Endothelial cell (in vitro differentiated cells): ENCODE measurements at places on chromosomes 4 and X.

- no peak for DNase-seq
These were observed 23.8 kb downstream of the CDKL5 start for GRCh38 chrX:18449236-18449635.

- peak; percentile 25 for DNase-seq
These were observed 355.0 kb upstream of the GATB start for GRCh38 chr4:152115794-152116193.

DNA sequence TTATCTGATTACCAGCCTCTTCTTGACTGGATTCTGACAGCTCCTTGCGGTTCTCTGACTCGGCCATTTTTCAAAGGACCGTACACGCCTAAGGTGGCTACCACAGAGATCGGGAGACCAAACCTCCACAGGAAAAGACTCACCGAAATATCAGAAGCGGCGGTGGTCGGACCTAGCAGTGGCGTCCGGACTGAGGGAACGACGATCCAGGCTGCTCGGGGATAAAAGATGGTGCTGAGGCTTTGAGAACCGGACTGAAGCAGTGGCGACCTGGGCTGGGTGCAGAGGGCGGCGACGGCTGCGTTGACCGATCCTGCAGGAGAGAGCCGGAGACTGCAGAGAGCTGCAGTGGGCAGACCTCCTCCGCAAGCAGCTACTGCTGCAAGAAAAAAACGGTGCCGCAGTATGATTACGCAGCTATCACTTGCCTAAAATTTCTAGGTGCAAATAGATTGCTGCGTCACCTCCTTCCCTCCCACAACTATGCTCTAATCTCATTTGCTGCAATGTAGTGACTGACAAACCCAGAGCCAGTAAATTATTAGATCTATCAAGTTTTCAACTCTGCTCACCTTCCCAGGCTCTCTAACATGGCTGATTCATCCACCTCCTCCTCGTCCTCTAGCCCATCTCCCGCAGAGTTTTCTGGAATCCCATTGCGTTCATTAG lies at the start of gene NAP1L2:
Gene NAP1L2, minus strand, starts transcription at position 426 of the 669 bp plus-strand sequence. Its CDS starts 359 bp downstream, at position 67.
- peak; percentile 32 for DNase-seq

GRCh38 chrX:76657499-76657898 lies 230.0 kb downstream of the MAGEE1 start:
- DNase-seq, result no peak

DNA sequence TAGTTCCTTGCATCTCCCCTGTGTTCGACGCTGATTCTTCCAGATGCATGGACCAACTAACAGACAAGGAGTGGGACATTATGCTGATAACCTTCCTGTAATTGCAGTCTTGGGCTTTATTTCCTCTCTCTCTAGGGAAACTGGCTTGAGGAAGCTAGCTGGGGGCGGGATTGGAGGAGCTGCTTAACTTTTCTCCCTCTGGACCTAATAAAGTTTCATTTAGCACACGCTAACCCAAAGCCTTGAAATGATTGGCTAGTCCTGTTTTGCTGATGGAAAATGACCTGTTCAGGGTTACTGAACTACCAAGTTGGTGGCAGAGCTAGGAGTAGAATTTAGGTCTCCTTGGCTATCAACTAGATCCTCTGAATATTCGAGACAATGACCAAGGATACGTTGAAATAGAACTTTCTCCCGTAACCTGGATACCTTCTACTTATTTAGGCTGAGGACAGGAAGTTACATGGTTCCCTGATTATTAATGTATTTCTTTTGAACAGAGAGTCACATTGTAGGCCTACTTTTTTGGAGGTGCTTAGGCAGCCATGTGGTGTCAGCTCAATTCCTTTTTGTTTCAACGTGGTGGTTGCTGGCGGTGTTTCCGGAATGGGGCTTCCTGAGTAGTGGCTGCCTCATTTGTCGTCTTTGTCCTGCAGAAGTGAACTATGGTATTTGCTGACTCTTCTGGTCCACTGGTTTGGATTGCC lies 2.0 kb downstream of the PGK1 start:
- no peak for DNase-seq

DNA sequence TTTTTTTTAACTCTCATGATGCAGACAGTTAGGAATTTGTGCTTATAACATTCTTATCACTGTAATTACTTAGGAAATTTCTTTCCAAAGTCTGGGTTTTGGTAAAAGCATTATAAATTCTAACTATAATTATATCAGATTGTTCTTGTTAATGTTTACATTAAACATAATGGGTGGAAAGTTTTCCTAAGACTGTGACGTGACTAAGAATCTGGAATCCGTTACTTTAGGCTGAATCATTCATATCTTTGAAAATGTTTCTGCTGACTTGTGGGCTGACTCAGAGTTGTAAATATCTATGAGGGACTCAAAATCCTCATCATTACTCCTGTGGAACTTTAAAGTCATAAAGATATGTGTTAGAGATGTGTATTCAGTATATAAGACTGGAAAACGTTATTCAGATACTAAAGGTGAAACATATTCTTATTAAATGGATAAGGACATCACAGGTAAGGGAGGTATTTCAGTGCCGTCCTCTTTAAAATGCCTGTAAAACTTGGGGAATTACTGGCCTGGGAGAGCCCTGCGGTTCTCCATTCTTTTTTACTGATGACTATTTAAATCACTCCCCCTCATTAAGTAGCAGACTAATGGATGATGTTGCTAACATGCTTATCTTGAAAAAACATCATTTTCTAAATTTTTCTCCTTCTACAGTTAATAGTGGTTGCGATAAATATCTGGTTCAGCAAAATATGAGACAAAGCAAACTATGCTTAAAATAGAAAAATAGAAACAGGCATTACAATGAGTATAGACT lies 159.0 kb downstream of the DCLK2 start:
- no peak for DNase-seq

DNA sequence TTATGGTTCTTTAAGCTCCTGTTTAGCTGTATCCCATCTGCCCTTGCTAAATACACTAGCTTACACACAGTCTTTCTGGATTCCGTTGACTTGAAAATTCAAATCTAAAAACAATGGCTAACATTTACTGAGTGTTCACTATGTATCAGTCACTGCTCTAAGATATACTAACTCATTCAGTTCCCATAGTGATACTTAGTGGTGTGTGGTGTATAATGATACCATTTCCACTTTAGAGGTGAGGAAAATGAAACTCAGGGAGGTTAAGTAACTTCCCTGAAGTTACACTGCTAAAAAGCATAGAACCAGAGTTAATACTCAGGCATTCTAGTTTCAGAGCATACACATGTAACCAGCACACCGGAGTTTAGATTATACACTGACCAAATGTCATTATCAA lies 762.0 kb downstream of the GRID2 start:
- no peak for DNase-seq
